ENCODE measurements at places on chromosomes 12 and 14.

DNA sequence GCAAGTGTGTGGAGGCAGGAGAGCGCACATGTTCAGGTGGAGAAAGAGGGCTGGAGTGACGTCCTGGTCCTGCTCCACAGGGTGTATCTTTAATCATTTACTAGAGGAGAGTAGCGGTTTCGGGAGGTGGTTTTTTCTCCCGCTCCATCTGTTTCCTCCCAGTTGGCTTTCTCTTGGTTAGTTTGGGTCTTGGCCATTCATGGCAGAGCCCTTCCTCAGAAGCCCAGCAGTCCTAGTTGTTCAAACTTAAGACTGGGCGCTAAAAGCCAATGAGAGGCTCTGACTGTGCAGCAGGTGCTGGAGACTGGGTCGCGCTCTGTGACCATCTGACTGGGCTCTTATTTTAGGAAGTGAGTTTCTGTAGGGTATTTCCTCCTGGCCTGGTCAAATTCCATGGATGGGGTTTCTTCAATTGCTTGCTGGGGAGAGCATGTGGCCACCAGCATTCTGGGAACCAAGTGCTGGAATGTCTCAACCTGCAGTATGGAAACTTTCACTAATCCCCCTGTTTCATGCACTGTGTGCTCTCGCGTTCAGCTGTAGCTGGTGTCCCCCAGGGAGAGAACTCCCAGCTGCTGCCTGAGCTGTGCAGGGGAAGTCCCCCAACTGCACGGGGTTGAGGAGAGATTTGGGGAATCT lies 27.4 kb upstream of the TSPAN9 start:
- DNase-seq: no peak

- no peak for DNase-seq
Observed at GRCh38 chr12:53660041-53660440, 15.8 kb downstream of the ATP5MC2 start.

DNA sequence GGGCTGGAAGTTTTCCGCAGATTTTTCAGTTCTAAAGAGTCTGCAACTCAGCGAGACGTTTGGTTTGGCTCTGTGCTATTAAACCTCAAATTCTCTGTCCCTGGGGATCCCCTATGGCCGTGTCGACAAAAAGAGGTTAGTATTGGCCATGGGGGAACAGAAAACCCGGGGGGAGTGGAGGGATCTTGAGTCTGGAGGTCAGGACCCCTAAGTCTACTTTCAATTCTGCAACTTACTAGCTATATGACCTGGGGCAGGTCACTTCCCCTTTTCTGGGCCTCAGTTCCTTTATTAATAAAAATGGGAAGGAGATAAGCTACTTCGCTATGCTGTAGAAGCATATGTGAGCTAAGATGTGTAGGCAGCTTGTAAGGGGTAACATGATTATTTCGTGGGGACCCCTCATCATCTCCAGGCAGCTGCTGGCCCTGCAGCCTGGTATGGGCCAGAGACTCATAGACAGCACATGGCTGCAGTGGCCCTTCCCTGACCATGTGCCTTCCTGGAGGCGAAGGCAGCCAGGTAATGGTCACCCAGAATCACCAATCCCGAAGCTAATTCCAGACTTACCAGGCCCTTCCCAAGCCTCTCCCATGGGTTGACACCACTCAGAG lies 8.6 kb downstream of the ASB2 start:
- DNase-seq: peak; percentile 15

DNA sequence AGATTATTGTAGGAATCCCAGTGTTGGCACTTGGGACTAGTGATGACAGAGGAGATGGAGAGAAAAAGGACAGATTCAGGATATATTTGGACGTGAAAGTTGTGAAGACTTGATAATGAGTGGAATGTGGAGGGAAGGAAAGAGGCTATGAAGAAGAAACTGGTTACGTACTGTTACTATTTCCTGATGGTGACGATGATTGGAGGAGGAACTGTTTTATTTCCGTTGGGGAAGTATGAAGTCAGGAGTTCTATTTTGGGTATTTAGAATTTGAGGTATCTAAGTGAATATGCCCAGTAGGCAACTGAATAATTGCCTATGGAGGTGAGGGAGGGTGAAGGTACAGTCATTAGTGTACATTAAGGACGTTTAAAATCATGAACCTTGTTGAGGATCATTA lies 207.2 kb downstream of the TMTC2 start:
- DNase-seq: no peak

GRCh38 chr14:104925214-104925854 lies 655 bp downstream of the PLD4 start:
- DNase-seq: no peak

- DNase-seq: no peak
Observed at GRCh38 chr14:61668282-61668681, 27.0 kb upstream of the HIF1A start.

All from GDM1 (cell line).